ENCODE measurements at places on chromosomes 2 and 18. TPM values are rescaled to one million over a fixed set of nuclear protein-coding genes. Genes with fewer than 3 reads are reported as not detected.

DNA sequence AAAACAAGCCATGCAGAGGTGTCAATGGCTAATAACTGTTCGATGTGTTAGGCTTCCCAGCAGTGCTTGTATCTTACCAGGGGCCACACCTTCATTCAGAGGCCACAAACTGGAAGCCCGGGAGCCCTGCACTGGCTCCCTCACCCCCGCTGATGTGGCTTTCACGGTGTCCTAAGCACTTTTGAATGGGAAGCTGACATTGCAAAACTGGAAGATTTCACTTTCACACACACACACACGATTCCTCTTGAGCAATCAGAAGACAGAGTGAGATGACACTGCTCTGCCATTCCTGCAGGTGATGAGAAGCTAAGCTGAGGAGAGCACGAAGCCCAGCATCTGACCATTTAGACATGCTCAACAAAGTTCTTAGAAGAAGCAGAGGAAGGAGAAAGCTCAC lies 8.6 kb upstream of the ZNF407 start:
- no peak for DNase-seq

DNA sequence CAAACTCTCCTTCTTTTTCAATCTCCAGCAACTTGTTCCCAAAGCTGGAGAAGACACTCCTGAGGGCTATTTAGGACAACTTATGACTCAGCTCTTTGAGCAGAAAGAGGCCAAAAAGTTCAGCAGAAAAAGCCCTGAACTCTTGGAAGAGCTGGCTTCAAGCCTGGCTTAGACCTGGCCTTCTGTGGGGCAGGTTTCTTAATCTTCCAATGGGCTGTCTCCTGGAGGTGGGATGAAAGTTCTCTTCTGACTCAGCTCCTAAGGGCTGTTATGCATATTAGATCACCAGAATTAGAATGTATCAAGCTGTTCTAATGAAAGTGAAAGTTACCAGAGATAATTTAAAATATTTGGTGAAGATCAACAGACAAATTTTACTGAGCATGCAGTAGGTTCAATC lies 129.4 kb downstream of the RAD51AP2 start:
- no peak for DNase-seq

DNA sequence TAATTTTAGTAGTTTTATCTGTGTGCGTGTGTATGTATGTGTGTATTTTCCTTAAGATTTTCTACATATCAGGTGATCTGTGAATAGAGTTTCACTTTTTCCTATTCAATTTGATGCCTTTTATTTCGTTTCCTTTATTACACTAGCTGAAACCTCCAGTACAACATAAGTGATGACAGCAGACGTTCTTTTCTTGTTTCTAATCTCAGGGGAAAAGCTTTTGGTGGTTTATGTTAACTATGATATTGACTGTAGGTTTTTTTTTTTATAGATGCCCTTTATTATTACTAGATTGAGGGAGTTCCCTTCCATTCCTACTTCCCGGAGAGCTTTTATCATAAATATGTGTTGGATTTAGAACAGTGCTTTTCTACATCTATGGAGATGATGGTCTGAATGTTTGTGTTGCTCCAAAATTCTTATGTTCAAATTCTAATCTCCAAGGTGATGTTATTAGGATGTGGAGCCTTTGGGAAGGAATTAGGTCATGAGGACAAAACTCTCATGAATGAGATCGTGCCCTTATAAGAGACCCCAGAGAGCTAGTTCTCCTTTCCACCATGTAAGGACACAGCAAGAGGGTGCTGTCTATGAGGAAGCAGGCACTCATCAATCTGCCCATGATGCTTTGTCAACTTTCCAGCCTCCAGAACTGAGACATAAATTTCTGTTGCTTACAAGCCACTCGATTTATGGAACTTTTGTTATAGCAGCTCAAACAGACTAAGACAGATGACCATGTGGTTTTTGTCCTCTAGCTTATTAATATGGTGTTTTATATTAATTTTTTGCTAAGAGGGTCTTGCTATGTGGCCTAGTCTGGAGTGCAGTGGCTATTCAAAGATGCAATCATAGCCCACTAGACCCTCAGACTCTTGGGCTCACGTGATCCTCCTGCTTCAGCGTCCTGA lies 5.9 kb upstream of the RHBDD1 start:
- no peak for DNase-seq

- no peak for DNase-seq
Observed at GRCh38 chr2:101690547-101691152, 6.9 kb upstream of the MAP4K4 start.

TEX44 gene
- polyA plus RNA-seq = not detected

- DNase-seq = no peak
Observed at GRCh38 chr2:31322371-31322770, 88.4 kb downstream of the EHD3 start.

DNA sequence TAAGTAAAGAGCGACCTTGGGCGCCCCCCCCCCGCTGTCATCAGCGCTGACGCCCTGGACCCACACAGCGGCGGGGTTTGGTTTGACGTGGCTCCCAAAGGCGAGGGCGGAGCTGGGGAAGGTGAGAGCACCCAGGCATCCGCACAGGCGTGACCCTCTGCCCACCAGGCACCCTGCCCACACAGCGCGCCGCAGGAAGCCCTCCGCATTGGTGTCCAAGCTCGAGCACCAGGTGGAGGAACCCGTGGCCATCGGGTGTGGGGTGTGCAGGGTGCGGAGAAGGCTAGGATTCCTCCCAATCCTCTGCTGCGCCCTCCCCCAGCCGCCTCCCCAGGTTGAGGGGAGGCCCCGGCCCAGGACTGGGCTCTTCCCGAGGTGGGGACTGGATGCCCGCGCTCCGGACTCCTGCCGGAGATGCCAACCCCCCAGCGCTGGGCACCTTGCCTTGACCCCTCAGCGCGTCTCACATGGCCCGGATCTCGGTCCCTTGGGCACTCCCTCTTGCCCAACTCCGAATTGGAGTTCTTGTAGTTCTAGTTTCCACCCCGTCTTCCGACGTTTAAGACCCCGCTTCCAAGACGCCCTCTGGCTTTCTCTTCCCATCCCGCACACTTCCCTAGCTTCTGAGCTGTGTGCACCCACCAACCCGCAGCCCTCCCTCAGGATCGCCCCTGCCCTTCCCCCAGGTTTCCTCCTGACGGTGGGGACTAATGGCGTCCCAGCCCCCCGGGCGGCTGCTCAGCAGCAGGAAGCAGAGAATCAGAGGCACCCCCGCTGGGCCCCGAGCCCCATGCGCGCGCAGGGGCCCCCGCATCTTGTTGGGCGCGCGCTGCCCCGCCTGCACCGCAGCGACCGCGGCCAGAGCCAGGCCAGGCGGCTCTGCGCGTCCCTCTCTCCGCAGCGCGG lies 25.9 kb upstream of the RESP18 start:
- DNase-seq = no peak

DNA sequence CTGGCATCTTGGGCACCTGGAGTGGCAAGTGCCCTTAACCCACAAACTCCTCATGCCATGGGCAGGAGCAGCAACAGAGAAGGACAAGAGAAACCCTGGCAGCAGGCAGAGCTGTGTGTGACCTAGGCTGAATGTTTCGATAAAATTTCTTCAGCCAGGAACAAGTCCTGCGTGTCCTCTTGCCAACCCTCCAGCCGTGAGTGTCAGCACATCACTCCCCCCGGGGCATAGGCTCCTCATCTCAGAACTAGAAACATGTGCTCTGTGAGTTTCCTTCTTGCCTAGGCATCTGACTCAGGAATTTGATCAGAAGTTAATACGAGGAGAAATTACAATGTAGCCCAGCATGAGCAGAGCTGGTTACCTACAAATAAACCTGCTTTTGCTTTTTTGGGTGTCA lies 2.2 kb downstream of the ABCG8 start:
- DNase-seq = no peak

DNA sequence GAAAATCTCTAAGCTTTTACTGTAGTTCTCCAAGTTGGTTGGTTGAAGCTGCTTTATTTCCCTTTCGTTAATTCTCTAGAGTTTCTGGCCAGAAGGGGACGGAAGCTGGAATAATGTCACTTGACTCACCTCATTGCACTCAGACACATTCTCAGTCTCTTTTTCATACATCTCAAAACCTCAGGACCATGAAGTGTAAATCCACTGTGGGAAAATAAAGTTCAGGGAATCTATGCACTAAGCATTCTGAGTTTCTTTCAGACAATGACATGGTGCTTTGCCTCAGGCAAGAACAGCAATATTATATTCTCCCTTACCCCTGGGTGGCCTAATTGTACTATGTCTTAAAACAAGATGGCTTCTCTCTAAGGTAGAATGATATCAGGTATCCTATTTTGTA lies 167.8 kb downstream of the PRPF40A start:
- no peak for DNase-seq

All from left renal pelvis (tissue), 4 donors.